Activated T-helper 1 cell treated with anti-CD3 and anti-CD28 coated beads, Interleukin-12 subunit alpha, Interleukin-12 subunit beta, Interleukin-2, Interleukin-4 antibody, amounts not matched to agents 30 ng/mL and 10 ng/mL and 1 ng/mL, durations not matched to agents 14 hours and 24 hours and 36 hours (primary cell): ENCODE measurements at places on chromosomes 1 and 21.

- H3K4me3 ChIP-seq: peak overlapping the region; percentile 71
- no peaks in the 10 kb centered on the region for H3K27me3 ChIP-seq
- peaks cover 51% of the 10 kb centered on the region for H3K4me1 ChIP-seq
- H3K36me3 ChIP-seq: peaks cover 47% of the 10 kb centered on the region
These were observed 41.1 kb upstream of the PWP2 start for GRCh38 chr21:44066116-44066515.

- H3K4me1 ChIP-seq: peaks cover 85% of the 10 kb centered on the region
- H3K27ac ChIP-seq: peak within 1 kb of the TSS; percentile 99
- peaks cover 33% of the 10 kb centered on the region for H3K36me3 ChIP-seq
These were observed at the start of gene TNFRSF1B for GRCh38 chr1:12166834-12167492. TNFRSF1B (plus strand) TSS chr1:12166991; CDS start chr1:12167092, 101 bp downstream.

GRCh38 chr1:23895082-23895481 lies 18.1 kb downstream of the CNR2 start:
- no peak for DNase-seq
- H3K27me3 ChIP-seq: peaks cover 20% of the 10 kb centered on the region
- peaks cover 9% of the 10 kb centered on the region for H3K4me1 ChIP-seq
- H3K36me3 ChIP-seq: no peaks in the 10 kb centered on the region
- H3K4me3 ChIP-seq: no peak overlapping the region
- H3K27ac ChIP-seq: no peak overlapping the region

DNA sequence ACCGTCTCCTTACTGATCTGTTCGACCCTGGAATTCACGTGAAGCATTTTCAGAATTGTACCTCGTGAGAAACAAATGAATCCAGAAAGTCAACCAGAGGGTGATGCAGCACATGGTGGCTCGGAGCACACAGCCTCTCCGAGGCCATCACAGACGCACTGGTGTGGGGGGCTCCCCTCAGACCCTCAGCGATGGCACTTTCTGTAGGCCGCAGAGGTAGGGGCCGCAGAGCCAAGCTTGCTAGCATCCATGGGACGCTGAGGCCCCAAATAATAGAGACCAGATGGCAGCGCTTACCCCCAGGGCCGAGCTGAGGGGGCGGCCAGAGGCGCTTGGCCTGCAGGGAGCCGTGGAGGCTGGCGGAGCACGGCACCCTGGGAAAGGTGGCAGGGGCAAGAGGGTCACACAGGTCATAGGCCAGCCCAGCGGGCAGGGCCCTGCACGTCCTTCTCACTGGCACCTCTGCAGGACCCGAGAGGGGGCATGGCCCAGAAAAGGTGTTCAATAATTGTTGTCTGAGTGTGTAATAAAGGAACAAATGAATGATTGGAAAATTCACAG lies 28.1 kb upstream of the COL6A2 start:
- H3K4me1 ChIP-seq: peaks cover 7% of the 10 kb centered on the region
- no peaks in the 10 kb centered on the region for H3K36me3 ChIP-seq
- no peak overlapping the region for H3K27ac ChIP-seq
- no peak overlapping the region for H3K4me3 ChIP-seq
- peaks cover 5% of the 10 kb centered on the region for H3K27me3 ChIP-seq

DNA sequence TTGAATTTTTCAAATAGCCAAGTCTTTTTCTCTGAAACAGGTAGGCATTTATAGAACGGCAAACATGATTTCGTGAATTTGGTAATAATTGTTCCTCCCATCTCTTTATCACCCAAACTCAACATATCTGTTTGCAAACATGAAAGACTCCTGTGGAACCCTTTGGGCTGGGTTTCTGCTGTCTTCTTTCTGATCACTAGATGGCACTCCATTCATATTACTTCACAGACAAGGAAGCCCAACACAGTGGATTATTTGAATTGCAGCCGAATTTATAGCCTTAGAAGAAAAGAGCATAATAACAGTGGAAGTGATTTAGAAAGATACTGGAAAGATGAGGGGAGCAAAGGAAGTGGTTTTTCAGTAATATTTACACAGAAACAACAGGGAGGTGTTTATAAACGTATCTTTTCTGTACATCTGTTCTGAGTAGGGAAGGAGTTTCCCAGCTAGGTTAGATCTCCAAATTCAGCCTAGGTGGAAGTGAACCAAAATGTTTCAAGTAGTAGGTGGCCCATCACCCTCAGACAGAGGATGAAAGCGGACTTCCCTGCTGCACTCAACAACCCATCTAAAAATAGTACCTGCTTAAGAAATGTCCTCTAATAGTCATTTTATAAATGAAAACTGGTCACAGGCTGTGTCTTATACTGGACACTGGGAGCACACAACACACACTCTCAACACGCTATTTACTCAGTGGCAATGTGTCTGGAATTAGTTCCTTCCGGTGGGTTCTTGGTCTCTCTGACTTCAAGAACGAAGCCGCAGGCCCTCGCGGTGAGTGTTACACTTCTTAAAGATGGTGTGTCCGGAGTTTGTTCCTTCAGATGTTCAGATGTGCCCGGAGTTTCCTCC lies 67.6 kb downstream of the MAP3K21 start:
- peaks cover 8% of the 10 kb centered on the region for H3K27me3 ChIP-seq
- peak; percentile 17 for DNase-seq
- H3K36me3 ChIP-seq: no peaks in the 10 kb centered on the region
- no peaks in the 10 kb centered on the region for H3K4me1 ChIP-seq
